ENCODE measurements at places on chromosomes 7 and 10.

DNA sequence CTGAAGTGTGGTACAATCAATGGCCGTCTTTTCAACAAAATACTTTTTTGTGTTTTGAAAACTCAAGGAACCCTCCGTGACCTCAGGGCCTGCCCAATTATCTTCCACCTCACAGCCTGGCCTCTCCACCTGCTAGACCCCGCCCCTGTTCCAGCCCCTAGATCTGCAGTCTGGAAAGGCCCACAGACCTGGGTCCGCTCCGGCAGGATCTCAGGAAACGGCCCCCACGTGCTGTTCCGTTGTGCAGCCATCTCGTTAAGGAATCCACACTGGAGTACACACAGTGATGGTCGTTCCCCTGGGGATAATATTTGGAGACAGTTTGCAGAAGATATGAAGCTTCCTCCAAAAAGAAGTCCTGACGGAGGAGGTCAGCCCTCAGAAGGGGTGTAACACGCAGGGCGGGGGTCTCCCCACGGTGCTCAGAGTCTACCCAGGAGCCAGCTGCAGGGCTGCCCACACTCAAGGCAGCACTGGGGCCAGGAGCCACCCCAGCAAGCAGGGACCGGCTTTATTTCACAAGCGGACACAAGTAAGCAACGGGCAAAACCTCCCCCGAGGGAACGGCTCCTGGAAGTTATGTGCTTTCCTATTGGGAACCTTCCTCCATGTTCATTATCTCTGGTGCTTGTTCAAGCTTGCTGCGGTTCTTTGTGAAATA is 73.4 kb downstream of the TCERG1L start:
- no peak for DNase-seq

DNA sequence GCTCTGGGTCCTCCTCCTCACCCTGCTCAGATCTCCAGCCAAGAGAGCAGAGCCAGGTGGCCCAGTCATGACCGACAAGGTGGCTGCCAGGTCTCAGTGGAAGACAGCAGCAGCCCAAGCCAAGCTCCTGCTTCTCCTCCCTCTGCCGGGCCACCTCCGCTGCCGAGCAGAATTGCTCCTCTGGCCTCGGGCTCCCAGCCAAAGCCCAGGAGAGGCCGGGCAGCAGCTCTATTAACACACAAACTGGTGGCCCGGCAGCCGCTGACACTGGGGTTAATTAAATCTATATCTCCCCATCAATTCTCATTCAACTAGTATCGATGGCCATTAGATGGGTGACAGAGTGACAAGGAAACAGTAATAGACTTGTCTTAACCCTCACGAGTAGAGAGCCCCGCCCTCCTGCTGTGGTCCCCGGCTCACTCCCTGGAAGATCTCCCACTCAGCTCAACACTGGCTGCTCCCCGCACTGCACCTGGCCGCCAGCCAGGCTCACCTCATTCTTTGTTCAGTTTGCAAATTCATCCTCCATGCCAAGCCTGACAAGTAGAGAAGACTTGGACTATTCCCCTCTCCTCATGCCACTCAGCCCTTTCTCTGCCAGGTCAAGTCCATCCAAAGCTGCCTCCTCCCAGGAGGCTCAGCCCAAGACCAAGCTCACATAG is 74.1 kb upstream of the UNC5B start:
- DNase-seq = no peak

GRCh38 chr10:109947111-109947920 is 24.0 kb upstream of the XPNPEP1 start:
- DNase-seq = no peak

GRCh38 chr7:26136831-26137230 is 15.2 kb upstream of the NFE2L3 start:
- no peak for DNase-seq

DNA sequence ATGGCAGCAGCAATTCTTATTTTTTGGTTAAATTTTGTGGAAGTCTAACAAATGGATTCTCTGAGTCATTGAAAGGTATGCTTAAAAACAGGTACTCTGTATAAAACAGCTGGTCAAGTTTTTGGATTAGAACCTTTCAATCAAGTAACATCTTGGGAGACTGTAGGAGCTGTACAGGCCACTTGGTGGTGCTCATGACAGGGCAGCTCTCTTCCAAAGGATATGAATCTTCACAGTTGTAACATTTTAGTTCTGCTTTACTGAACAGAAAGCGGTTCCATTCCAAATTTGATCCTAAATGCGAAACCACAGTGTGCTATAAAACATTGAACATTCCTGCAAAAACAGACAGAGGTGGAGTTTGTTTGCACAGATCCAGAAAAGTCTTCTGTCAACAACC is 44.5 kb upstream of the AGR3 start:
- DNase-seq = no peak

GRCh38 chr10:7797582-7797981 is 9.6 kb downstream of the ATP5F1C start:
- DNase-seq = no peak

GRCh38 chr7:36010656-36011587 is 142.1 kb upstream of the EEPD1 start:
- no peak for DNase-seq

DNA sequence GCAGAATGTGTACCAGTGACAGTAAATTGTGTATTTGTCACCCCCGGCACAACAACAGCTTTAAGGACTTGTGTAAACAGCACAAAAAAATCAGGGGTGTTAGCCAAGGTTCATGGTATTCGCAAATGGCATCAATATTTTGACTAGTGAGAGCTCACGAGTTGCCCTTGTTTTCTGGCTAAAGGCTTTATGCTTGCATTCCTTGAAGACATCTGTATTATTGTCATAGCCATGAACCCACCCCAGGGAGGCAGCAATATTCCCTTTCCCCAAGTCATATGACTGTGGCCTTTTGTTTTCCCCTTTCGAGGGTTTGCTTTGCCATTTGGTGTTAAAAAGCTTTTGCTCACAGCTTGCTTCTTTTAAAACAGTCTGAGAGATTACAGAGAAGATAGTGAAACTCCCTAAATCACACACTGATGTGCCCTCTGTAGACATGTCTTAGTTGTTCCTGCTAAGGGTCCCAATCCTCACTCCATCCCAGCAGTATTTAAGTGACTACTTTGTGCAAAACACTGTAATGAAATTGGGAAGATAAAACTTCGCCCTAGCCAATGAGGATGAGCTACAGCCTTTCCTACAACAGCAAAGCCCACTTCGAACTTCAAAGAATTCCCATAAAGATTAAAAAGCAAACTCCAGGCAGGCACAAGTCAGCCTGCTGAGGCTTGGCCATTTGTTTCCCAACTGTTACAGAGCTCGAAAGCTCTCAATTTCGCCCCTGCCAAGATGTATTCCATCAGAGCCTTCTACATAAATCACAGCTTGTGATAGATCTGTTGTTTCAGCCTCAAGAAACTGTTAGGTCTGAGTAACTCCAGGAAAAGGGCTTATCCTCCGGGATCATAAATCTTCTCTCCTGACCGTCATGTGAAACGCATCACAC is 172.3 kb downstream of the ADAM12 start:
- no peak for DNase-seq

GRCh38 chr10:130746311-130746710 is 565.2 kb downstream of the TCERG1L start:
- DNase-seq = no peak

DNA sequence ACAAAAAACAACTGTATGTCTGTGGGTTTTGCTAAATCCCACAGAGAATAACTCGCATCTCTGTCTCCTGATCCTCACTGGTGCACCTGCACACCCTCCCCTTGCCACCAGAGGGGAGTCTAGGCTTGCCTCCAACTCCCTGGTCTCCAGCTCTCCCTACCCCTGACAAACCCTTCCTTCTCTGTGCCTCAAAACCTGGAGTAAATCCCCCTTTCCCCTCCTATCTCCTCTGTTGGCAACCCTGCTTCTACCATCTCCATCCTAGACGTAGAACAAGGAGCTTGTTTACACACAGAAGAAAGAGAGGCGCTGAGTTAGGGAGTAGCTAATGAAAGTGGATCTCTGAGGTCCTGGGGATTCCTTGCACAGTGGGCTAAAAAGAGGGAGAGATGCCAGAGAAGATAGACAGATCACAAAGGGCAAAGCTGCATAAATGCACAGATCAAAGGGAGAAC is 6.0 kb downstream of the MBLAC1 start:
- DNase-seq = peak; percentile 73

- no peak for DNase-seq
Observed at GRCh38 chr10:111303887-111304286, 227.1 kb downstream of the ADRA2A start.

- peak; percentile 38 for DNase-seq
Observed at GRCh38 chr7:112571852-112572607, 91.2 kb downstream of the LSMEM1 start.

DNA sequence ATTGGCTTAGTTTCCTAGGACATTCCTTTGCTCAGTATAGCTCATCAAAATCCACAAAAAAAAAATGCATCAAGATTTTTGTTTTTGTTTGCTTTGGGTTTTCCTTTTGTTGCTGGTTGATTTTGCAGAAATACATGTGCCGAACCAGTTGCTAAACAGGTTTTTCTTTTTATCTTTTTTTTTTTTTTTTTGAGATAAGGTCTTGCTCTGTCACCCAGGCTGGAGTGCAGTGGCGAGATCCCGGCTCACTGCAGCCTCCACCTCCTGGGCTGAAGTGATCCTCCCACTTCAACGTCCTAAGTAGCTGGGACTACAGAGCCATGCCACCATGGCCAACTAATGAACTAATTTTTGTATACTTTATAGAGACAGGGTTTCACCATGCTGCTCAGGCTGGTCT is 8.3 kb downstream of the CSTF2T start:
- no peak for DNase-seq

GRCh38 chr10:9869606-9870176 is 1148.0 kb upstream of the CELF2 start:
- no peak for DNase-seq

DNA sequence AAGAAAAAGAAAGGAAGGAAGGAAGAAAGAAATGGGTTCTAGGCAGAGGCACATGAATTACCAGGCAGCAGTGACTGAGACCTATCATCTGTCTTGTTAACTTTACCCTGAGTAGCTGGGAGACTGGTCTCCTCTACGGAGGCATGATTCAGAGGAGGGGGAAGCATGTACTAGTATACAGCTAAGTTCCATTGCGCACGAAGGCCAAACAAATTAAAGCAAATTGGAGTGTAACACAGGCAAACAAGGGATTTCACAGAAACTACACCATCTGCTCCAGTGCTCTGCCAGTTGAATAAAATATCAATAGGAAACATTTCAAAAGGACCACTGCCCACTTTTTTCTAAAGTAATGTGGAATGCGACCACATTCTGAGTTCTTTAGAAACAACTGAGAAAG is 65.9 kb upstream of the RSU1 start:
- no peak for DNase-seq

DNA sequence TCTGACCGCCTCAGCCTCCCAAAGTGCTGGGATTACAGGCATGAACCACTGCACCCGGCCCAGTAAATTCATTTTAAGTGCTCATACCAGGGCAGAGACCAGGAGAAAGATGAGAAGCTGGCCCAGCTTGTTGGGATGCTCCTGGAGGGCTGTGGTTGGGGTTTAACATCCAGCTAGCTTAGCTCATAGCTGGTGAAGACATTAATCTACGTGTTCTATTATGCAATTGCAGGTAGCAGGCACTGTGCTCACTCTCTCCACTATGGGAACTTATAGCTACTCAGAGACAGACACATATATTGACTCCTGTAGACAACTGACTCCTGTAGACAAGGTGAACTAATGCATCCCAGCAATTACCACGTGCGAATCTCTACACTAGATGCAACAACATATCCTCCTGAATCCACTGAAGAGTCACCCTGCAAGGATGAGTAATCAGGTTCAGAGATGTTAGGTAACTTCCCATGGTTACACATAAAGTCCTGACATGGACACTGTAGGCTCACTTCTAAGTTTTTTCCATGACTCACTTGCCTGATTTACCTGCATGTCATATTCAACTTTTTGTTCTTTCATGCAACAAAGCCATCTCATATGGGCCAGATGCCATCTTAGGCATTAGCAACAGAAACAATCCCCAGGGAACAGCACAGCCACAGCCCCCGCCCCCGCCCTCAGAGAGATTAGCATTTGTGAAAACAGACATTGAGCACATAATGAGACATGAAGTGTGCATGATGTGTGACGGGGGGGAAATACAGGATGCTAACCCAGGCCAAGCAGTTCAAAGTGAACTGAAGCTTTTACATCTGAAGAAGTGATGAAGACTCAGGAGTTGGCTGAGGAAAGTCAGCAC is 37.2 kb downstream of the ERLIN1 start:
- no peak for DNase-seq

- DNase-seq = no peak
Observed at GRCh38 chr10:44253769-44254462, 131.0 kb downstream of the CXCL12 start.

- no peak for DNase-seq
Observed at GRCh38 chr7:50261593-50261992, 42.9 kb upstream of the IKZF1 start.

- DNase-seq = no peak
Observed at GRCh38 chr10:96712662-96713271, 7.5 kb downstream of the PIK3AP1 start.

GRCh38 chr7:4681886-4682620 is at the start of gene FOXK1:
Gene FOXK1 (plus strand): TSS chr7:4682295. CDS start chr7:4682309, 14 bp downstream.
- DNase-seq = peak; percentile 24

DNA sequence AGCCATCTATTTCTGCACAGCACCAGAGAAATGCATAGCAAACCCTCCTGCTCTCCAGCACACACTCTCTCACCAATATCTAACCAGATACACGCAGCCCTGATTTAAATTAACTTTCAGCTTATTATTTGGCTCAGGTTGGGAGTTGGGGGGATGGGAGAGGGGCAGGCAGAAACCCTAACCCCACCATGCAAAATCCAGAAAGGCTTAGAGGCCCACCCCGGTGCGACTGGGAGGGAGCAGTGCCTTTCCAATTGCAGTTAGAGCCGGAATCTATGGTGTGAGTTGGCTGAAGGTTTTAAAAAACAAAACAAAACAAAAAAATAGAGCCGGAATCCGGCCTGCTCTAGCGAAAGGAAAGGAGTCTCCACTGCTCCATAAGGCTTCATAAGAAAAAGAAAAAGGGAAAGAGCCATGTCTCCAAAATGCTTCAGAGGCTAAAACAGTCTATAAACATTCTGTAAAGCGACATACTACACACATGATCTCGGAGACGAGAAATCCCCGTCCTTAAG is 2.9 kb downstream of the IGF2BP3 start:
- DNase-seq = no peak

- DNase-seq = no peak
Observed at GRCh38 chr10:36182179-36182566, 540.1 kb upstream of the FZD8 start.

- DNase-seq = no peak
Observed at GRCh38 chr10:55426138-55426537, 625.1 kb upstream of the PCDH15 start.

- no peak for DNase-seq
Observed at GRCh38 chr10:120455004-120455403, 2.0 kb upstream of the PLPP4 start.

- no peak for DNase-seq
Observed at GRCh38 chr7:127592550-127592949, 986 bp upstream of the FSCN3 start.

DNA sequence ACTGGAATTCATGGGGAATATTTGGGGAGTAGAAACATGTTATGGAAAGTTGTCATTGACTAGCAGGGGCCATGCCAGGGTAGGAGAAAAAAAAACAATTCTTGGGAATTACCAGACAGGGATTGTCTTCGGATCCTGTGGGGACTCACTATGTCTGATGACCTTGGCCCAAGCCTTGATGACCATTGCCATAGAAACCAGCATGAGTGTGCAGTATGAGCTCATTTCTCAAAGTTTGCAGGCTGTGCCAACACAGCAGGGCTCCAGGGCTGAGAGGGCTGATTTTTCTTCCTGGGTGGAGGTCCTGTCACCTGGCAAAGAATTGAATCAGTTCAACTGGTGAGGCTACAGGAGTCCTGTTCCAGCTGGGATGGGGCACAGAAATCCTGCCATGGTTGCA is 198.3 kb downstream of the ADRA2A start:
- no peak for DNase-seq
